ENCODE measurements at places on chromosomes 2 and 18.

DNA sequence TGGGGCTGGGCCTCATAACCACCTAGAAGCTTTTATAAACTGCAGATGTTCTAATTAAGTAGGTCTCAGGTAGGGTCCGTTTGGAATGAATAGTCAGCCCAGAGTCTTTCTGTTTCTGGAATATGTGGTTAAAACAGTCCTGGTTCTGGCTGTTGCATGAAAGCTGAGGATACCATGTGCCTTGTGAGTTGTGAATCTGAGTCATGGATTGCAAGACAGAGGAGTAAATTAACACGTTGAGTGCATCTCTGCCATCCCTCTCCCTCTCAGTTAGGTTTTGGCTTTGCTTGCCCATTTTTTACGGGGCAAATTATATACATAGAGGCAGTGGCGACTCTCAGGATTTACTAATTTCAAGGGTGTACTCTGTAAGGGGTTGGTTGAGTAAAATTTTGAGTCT is 59.1 kb downstream of the NCK2 start:
- DNase-seq, result no peak

DNA sequence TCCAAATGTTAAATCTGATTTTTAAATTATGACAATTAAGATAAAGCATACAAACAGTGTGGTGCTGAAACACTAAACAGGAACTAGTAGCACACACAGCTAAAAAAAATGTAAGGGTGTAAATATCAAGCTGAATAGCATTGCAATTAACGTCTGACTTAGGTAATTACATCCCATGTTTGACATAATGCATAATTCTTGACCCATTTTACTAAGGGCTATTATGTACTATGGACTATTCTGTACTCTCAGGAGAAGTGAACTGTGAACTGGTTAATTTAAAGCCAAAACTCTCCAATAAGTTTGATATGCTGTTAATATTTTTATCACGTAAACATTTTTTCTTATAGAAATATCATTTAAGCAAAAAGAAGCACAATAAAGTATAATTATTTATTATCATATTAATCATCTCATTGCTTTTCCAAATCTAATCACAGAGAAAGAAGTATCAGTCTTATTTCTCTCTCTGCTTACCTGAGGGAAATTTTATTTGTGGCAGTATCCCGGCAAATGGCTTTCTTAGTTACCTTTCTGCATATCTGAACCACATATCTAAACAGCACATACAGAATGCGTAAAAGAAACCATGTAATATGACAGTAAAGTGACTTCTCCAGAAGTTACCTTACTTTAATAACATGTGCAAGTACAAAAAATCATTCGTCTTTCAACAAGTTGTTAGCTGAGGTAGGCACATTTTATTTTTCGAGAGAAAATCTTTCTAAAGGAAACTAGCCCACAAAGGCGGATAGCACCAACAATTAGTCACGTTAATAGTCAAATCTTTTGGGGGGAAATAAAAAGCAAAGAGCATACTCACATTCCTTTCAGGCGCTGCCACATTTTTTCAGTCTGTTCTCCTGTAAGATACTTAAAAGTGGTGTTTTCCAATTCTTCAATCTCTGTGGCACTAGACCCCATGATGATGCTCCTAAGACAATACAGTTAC is 94.9 kb upstream of the PDE1A start:
- no peak for DNase-seq

- no peak for DNase-seq
Measured at GRCh38 chr2:4597400-4597799, 894.0 kb downstream of the DCDC2C start.

GRCh38 chr2:119808516-119809147 is 48.9 kb downstream of the PTPN4 start:
- no peak for DNase-seq

DNA sequence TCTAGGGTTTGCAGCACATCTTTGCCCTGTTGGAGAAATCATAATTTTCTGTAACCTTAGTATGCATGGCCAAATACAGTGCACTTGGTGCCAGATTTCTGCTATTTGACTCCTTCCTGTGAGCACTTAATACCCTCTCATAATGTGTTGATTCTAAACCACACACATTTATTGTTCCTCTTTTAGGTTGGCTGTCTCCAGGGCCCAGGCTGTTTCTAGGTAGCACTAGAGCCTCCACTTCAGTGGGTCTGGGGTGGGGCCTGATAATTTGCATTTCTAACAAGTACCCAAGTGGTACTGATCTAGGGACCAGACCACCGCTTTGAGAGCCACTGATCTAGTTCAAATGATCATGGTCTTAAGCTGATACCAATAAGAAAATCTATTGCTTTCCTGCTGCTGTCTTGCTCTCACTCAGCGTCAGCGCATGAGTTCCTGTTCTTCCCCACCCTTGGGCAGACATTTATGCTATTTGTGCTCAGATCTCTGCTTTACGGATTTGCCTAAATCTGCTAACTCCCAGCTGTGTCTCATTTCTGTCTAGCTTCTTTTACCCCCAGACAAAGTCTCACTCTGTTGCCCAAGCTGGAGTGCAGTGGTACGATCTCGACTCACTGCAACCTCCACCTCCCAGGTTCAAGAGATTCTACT is 7.4 kb downstream of the PTRHD1 start:
- no peak for DNase-seq

- no peak for DNase-seq
Measured at GRCh38 chr2:112751451-112752197, 12.8 kb downstream of the CKAP2L start.

- no peak for DNase-seq
Measured at GRCh38 chr18:79599441-79599931, 80.1 kb upstream of the CTDP1 start.

DNA sequence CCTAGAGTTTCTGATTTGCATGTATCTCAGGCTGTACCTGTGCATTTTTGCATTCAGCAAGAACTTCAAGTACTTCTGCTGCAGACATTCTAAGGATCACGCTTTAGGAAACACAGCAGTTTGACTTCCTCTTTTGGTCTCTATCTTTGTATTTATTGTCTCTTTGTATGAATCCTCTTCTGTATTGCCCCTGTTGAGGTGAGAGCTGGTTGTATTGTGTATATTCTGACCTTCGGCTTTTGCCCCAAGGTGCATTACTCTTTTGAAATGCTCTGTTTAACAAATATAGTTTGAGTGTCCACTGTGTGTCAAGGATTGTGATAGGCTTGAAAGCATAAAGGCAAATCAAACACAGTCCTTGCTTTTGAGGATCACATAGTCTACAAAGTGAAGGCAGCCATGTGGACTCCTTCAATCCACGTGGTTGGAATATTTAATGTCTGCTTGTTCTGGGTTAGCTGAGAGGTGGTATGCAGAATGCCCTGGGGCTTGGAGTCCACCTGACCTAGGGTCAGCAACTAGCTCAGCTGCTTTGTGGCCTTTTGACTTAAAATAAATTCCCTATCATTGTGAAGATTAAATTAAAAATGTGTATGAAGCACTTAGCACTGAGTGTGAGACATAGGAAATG is 108.1 kb downstream of the LYPD6 start:
- no peak for DNase-seq

DNA sequence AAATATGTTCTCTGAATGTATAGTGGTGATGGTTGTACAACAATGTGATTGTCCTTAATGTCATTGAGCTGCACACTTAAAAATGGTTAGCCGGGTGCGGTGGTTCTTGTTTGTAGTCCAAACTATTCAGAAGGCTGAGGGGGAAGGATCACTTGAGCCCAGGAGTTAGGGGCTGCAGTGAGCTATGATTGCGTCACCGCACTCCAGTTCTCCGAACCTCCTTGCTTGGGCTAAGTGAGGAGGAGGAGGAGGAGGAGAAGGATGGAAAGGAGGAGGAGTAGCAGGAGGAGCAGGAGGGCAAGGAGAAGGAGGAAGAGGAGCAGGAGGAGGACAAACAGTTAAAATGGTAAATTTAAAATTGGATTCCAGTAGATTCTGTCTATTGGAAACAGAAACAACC is 10.5 kb downstream of the SLC14A1 start:
- no peak for DNase-seq

DNA sequence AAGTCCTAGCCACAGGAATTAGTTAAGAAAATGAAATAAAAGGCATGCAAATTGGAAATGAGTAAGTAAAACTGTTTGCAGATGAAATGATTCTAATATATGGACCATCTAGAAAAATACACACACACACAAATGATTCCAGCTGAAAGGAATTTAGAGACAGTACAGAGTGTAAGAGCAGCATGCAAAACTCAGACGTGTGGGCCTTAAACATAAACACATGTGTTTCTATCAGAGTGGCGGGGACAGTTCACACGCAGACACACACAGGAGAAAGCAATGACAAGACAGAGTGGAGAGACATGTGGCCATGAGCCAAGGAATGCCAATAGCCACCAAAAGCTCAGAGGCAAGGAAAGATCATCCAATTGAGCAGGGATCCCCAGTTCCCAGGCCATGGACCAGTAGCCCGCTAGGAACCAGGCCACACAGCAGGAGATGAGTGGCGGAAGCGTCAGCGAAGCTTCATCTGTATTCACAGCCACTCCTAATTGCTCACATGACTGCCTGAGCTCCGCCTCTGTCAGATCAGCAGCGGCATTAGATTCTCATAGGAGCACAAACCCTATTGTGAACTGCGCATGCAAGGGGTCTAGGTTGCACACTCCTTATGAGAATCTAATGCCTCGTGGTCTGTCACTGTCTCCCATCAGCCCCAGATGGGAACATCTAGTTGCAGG is 155.4 kb downstream of the ARL4C start:
- no peak for DNase-seq

- DNase-seq, result no peak
Measured at GRCh38 chr2:17821535-17822444, 5.5 kb downstream of the MSGN1 start.

DNA sequence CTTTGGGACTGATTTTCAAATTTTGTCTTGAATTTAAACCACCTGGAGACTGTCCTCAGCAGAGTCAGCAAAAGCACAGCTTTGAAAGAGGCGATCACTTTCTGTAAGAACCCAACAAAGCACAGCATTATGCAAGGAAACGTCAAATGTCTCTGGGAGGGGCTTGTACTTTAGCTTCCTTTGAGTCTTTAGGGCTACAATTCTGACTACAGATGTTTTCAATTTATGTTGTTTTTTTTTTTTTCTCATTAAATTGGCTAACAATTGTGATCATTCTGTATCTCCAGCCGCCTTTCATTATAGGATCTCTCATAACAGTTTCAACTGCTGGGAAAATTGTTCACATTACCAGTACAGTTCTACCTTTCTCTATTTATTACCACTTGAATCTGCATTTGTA is 48.3 kb downstream of the COL3A1 start:
- DNase-seq, result no peak

DNA sequence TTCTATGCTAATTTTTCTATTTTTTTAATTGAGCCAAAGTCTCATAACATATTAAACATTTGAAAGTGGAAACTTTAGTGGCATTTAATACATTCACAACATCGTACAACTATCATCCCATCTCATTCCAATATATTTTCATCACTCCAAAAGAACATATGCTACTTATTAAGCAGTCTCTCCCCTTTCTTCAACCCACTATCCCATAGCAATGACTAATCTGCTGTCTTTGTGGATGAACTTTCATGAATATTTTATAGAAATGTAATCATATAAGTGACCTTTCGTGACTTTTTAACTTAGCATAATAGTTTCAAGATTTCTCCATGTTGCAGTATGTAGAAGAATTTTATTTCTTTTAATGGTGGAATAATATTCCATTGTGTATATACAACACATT is 90.3 kb downstream of the CCDC178 start:
- DNase-seq, result no peak

DNA sequence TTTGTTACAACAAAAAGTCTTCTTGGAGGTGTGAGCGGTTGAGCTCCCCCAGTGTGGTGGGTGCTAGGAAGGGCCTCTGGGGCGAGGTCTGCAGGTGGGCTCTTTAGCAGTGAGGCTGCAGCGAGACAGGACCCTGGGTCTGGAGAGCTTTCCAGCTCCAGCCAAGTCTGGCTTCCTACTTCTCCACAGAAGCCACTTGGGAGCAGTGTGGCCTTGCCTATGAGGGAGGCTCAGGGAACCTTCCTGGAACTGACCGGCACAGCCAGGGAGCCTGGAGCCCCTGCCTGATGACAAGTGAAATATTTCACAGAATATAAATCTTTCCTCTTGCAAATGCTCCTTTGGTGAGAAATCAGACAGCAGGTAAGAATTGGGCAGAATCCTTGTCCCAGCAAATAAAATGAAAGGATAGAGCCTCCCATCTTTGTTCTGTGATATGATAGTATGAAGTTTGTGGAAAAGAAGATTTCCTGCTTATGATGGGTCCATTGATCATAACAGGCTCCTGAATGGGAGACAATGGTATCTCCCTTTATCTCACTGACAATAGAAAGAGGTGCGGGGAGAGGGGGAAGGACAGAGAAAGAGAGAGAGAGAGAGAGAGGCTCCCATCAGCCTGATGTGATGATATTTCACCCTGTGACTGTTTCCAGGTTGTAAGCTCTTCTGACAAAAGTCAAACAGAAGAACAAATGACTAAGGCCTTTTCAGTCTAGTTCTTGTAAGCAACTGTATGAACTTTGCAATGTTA is 289.8 kb upstream of the SPRED2 start:
- no peak for DNase-seq

DNA sequence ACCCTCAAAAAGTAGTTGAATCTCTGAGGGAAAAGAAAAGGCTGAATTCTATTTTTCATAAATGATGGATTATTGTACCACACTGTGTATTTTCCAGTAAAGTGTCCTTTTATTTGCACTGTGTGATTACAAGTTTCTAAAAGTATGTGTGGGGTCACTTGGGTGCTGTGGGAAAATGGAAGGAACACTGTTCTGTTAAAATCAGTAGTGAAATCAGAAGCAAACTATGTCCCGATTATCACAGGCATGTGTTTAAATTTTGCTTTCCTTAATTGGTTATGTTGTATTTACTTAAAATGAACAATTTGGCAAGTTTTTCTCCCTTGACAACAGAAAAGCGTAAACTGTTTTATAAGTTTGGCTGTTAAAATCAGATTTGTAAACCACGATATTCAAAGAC is 353.1 kb downstream of the ARHGAP15 start:
- no peak for DNase-seq

- no peak for DNase-seq
Measured at GRCh38 chr2:238717084-238717483, 130.8 kb upstream of the TWIST2 start.

GRCh38 chr2:238775591-238775990 is 72.3 kb upstream of the TWIST2 start:
- no peak for DNase-seq

GRCh38 chr2:178291703-178292102 is 97.4 kb downstream of the OSBPL6 start:
- DNase-seq, result no peak

DNA sequence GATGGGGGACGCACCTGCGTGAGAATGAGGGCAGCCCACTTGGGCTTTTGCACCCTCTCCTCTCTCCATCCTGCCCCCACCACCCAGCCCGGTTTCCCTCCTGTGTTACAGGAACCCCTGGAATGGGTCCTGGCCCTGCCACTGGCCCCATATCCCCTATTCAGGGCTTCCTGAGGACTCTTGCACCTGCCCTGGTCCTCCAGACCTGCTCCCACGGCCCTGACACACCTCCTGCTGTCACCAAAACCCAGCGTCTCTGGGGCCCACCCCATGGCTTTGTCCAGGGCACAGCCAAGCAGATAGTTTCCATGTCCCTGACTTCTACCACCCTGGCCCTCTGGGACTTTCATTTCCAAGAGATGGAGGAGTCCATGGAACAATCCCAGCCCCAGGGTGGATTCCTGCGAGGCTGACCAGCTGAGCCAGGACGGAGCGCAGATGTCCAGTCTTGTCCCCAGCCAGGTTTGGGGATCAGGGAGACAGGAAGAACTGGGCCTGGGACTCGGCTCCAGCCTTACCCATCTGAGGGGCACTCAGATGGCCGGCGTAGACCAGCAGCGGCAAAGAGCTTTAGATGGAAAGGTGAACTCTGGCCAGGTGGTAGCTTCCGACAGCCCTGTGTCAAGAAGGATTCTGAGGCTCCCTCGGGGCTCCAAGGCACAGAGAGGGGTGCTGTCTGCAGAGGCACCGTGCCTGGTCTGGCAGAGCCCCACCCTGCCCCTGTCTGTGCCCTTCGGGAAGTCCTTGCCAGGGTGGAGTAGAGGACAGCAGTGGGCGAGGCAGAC is 12.0 kb downstream of the GPR35 start:
- DNase-seq, result no peak
